ENCODE measurements at places on chromosomes 1 and 21.

GRCh38 chr1:49208712-49209111 lies 432.0 kb upstream of the BEND5 start:
- no peak for DNase-seq

DNA sequence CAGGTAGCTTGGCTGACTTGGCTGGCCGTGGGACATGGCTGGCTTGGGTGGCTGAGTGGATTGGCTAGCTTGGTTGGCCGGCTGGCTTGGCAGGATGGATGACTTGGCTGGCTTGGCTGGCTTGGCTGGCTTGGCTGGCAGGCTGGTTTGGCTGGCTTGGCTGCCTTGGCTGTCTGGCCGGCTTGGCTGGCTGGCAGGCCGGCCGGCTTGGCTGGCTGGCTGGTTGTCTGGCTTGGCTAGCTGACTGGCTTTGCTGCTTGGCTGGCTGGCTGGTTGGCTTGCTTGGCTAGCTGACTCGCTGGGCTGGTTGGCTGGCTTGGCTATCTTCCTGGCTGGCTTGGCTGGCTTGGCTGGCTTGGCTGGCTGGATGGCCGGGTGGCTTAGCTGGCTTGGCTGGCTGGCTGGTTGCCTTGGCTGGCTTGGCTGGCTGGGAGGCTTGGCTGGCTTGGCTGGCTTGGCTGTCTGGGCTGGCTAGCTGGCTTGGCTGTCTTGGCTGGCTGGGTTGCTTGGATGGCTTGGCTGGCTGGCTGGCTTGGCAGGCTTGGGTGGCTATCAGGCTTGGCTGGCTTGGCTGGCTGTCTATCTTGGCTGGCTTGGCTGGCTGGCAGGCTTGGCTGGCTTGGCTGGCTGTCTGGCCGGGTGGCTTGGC lies 129.7 kb upstream of the FAM72C start:
- DNase-seq = no peak

GRCh38 chr21:30491963-30492428 lies at the start of gene KRTAP19-3:
Gene KRTAP19-3, minus strand, starts transcription at chr21:30492013. Its CDS starts 56 bp downstream, at chr21:30491957.
- no peak for DNase-seq

GRCh38 chr1:118158924-118159323 lies 26.1 kb downstream of the SPAG17 start:
- DNase-seq = no peak

DNA sequence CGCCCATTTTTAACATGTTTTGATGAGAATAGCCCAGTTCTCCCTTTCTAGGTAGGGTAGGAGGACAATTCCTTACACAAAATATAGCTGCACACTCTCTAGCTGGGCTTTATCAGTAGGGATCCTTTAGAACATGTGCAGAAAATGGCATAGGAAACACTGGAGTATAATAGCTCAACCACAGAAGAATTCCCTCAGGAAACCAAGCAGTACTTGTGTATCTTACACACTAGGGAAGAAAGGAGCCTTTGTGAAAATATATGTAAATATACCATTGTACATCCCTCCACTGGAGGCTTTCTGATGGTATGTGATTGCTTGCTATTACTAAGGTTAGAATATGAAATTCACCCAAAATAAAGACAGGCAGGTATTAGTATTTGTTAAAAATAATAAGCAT lies 153.5 kb downstream of the LRRC40 start:
- no peak for DNase-seq

DNA sequence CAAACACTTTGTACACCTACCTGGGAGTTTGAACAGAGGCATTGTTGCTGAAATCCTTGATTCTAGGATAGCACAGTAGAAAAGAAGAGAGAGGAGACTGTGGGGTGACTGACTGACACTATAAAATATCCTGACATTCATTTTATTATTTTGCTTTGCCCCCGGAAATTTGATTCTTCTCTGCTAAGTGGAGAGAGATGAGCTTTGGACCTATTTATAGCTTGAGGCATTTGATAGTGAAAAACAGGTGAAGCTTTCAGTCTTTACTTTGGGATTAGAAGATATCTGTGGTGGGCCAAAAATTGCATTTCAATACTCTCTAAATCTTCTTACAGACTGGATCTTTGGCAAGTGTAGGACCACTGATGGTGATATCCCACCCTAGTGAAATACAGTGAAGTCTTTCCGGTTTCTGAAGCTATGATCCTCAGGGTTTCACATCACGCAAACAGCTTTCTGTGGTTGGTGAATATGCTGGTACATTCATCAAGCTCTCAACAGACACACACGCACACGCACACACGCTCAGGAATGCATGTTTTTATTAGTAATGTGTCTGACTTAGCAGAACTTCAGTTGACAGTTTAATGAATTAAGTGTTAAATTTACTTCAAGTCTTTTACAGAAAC lies at the start of gene AMPD1:
Gene AMPD1, minus strand, starts transcription at position 117 of the 629 bp plus-strand sequence. Its CDS starts 75 bp downstream, at position 42.
- no peak for DNase-seq

DNA sequence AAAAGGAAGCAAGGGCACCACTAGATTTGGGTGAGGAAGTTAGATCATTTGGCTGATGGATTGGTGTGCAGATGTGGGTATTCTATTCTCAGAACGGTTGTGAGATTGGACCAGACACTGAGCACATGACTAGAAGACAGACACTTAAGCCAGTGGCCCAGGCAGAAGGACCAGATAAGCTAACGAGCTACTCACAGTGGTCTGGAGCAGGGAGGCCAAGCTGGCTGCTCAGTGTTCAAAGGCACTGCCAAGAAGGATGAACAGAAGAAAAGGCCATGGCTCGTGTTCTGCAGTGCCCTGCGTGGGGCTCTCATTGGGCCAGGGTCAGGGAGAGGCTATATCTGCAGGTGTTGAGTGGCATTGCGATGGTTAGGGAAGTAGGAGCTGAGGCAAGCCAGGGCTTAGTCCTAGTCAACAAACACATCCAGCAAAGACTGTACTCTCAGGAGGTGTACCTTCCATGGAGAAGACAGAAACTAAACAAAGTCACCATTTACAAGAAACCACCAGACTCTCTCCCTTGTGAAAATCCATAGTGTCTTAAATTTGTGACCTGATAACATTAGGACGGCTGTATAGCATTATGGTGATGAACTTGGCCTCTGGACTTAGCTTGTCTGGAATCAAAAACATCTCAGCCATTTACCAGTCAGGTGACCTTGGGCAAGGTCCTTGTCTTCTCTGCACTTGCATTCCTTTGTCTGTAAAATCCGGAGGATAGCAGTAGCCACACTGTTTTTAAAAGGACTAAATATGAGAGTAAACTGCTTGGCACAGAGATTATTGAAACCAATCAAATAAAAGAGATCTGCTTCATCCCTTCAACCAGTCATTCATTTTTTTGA lies 274.5 kb downstream of the SIPA1L2 start:
- no peak for DNase-seq

- no peak for DNase-seq
These were observed 45.2 kb downstream of the CLEC20A start for GRCh38 chr1:178451529-178451928.

GRCh38 chr21:17610911-17611310 lies 1.8 kb downstream of the BTG3 start:
- no peak for DNase-seq

Measured in stimulated activated naive CD4-positive, alpha-beta T cell (primary cell).